ENCODE measurements at places on chromosomes 4 and X.

DNA sequence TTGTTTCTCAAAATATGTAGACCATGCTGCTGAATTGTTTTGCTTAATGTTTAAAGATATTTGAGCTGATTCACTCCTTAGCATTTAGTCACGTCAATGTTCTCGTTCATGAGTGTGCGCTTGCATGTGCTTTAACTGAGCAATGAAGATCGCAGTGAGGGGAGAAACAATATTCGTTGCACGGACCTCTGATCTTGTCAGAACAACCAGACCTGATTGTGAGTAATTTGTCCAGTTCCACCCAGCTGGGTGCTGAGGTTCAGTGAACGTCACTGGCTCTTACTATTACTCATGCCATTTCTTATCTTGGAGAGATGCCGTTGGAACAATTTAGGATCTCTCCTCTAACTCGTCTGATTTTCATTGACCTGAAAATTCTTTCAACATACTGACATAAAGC is 15.0 kb upstream of the PRKX start:
- no peak for DNase-seq

- DNase-seq: no peak
These were observed 40.9 kb upstream of the ANXA3 start for GRCh38 chr4:78510681-78511080.

GRCh38 chr4:113209652-113210320 is 160.3 kb downstream of the ANK2 start:
- no peak for DNase-seq

GRCh38 chrX:51440365-51440764 is 56.0 kb downstream of the NUDT11 start:
- no peak for DNase-seq

GRCh38 chr4:53321151-53321983 is 44.5 kb downstream of the SCFD2 start:
- DNase-seq: no peak

DNA sequence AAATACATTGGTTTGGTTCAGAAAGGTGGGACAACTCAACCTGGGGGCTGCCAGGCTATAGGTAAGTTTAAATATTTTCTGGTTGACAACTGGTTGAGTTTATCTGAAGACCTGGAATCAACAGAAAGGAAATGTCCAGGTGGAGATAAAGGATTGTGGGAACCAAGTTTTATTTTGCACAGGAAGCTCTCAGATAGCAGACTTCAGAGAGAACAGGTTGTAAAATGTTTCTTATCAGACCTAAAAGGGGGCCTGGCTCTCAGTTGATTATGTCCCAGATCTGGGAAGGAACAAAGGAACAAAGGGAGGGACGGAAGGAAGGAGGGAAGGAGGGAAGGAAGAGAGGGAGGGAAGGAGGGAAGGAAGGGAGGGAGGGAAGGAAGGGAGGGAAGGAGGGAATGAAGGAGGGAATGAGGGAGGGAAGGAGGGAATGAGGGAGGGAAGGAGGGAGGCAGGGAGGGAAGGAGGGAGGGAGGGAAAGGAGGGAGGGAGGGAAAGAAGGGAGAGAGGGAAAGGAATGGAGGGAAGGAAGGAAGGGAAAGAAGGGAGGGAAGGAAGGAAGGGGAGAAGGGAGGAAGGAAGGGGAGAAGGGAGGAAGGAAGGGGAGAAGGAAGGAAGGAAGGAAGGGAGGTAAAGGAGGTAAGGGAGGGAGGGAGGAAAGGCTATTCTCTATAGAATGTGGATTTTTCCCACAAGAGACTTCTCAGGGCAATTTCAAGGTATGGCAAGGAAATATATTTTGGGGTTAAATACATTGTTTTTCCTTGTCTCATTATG is 186.7 kb downstream of the DHRSX start:
- no peak for DNase-seq

DNA sequence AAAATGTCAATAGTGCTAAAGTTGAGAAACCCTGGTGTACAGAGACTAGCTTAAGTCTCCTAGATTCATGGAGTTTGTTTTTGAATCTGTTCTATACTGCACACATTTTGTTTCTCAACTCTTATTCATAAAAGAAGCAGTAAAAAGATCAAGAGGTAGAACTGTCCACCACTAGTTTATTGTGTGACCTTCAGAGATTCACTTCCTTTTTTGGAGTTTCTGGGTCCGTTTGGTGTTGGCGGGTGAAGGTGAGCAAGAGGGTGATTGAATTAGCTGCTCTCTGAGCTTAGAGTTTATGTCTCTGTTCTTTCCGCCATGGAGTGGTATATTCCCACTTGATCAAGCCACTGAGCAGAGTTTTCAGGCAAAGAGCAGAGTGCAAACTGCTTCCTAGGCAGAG is 21.4 kb upstream of the PLAC1 start:
- no peak for DNase-seq

GRCh38 chr4:89071311-89071710 is 14.3 kb upstream of the FAM13A start:
- DNase-seq: no peak

GRCh38 chrX:13968198-13968597 is 61.5 kb downstream of the GEMIN8 start:
- DNase-seq: no peak

DNA sequence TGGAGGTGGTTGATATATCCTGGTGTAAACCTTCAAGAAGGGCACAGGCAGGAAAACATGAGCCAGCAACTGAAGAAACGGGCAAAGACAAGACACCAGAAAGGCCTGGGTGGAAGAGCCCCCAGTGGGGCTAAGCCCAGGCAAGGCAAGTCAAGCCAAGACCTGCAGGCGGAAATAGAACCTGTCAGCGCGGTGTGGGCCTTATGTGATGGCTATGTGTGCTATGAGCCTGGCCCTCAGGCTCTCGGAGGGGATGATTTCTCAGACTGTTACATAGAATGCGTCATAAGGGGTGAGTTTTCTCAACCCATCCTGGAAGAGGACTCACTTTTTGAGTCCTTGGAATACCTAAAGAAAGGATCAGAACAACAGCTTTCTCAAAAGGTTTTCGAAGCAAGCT is 7.2 kb downstream of the ZFP42 start:
- no peak for DNase-seq

GRCh38 chrX:15683193-15683592 is 18.6 kb upstream of the CLTRN start:
- no peak for DNase-seq

- no peak for DNase-seq
These were observed 36.6 kb downstream of the ZNF41 start for GRCh38 chrX:47446431-47446830.

- no peak for DNase-seq
These were observed 219.0 kb downstream of the DCTD start for GRCh38 chr4:182698212-182698611.

DNA sequence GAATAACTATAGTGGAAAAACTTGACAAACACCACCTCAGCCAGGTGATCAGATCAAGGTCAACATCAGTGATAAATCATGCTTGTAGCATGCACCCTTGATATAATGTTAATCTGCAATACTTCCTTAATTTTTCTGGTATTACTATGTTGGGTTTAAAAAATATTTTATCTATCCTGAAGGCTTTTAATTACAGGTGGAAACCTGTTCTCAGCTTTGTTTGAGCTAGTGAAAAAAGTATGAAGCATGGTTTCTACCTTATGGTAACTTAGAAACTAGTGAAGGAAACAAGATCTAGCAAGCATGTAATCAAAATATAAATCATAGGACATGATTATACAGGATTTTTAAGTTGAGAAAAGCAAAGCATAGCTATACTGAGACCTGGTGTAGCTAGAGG is 26.6 kb downstream of the MAOA start:
- DNase-seq: no peak

GRCh38 chr4:157004279-157005161 is 32.9 kb upstream of the PDGFC start:
- DNase-seq: no peak

GRCh38 chrX:11968991-11969390 is 169.3 kb upstream of the FRMPD4 start:
- no peak for DNase-seq

GRCh38 chr4:14340321-14340720 is 662.0 kb upstream of the CPEB2 start:
- DNase-seq: no peak

GRCh38 chr4:67396008-67396407 is 149.3 kb downstream of the CENPC start:
- DNase-seq: no peak

- no peak for DNase-seq
These were observed 103.1 kb downstream of the PAPSS1 start for GRCh38 chr4:107616838-107617389.

All from stimulated activated CD4-positive, alpha-beta T cell treated with anti-CD3 and anti-CD28 coated beads, Interleukin-1b, Interleukin-23, amount 100 ng/mL, for 24 hours (primary cell).